M059J (cell line): ENCODE measurements at places on chromosomes 5 and 9.

- no peak for DNase-seq
These were observed 19.9 kb downstream of the ADCY2 start for GRCh38 chr5:7415587-7416535.

DNA sequence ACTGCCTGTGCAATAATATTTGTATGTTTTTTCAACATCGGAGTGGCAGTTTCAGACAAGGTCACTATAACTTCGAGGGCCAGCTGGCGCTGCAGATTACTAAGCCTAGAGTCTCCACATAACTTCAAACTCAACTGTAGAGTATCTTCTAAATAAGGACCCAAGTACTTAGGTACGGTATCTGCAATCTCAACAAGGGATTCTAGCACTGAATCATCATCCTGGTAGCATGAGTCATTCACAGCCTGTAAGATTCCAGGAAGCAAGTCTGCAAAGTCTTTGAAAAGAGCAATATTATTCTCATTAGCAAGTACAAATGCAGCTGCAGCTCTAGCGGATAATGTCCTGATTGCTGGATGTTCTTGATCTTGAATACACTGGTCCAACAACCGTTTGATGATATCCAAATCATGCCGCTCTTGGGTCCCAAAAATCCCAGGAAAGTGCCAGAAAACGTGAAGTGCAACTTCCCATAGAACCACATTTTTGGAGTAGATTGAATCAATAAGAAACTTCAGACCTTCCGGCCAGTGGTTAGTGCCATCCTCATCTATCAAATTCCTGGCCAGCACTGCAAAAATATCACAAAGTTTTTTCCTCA is 654 bp downstream of the RANBP6 start:
- peak; percentile 92 for DNase-seq

GRCh38 chr5:128988476-128988875 is 23.2 kb downstream of the SLC27A6 start:
- DNase-seq, result no peak

DNA sequence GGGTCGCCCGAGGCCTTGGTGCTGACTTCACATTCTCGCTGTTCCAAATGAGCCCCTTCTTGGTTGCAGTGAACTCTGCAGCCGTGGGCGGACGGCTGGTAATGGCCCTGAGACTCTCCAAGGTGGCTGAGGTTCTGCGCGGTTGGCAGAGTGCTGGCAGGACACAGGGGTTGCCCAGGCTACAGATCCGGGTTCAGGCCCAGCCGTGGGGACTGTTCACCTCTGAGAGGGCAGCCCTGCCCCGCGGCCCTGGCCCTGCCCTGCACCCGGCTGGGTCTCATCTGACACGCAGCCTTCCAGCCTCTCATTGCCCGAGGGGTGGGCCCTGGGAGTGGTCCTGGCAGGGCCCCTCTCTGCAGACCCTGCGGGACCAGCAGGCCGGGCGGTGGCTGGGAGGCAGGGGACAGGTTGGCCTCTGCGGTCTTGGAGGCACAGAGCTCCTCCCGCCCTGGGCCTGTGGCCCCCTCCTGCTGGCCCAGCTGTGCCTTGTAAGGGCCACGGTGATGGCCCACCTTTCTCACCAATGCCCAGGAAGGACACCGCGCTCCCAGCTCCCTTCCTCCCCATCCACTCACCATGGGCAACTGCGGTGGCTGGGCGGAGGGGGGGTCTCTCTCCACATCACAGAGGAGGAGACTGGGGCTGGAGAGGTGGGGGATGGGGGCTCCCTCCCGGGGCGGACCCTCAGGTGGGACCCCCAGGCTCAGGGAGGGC is 51.6 kb downstream of the AHRR start:
- peak; percentile 70 for DNase-seq
